ENCODE measurements at places on chromosomes 6 and 20. TPM values are rescaled to one million over a fixed set of nuclear protein-coding genes. Genes with fewer than 3 reads are reported as not detected.

DNA sequence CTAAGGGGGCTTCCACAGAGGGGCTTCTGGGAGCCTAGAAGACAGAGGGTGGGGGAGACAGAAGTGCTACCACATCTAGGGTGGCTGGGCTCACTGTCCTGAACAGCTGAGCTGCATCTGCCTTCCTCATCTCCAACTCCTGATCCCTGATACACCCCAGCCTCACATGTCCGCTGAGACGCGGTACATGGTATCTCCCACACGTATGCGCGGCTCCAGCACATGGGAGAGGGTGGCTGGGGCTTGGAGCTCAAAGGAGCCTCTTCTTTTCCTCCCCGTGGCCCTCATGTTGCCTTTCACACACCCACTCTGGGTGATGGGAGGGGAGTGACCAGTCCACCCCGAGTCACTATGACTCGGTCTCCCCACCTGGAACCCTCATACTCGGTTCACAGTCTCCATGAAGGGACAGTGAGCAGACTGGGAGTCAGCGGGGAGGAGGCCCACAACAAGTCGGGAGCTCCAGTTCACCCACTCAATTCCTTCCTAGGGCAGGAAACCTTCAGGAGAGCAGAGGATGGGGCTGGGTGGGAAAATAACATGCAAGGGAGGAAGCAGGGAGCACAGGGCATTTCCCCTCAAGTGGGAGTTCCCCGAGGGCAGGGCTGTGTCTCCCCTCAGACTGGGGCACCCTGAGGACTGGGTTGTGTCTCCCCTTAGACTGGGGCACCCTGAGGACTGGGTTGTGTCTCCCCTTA lies 61.7 kb downstream of the MRPL14 start:
- no peak for DNase-seq

DNA sequence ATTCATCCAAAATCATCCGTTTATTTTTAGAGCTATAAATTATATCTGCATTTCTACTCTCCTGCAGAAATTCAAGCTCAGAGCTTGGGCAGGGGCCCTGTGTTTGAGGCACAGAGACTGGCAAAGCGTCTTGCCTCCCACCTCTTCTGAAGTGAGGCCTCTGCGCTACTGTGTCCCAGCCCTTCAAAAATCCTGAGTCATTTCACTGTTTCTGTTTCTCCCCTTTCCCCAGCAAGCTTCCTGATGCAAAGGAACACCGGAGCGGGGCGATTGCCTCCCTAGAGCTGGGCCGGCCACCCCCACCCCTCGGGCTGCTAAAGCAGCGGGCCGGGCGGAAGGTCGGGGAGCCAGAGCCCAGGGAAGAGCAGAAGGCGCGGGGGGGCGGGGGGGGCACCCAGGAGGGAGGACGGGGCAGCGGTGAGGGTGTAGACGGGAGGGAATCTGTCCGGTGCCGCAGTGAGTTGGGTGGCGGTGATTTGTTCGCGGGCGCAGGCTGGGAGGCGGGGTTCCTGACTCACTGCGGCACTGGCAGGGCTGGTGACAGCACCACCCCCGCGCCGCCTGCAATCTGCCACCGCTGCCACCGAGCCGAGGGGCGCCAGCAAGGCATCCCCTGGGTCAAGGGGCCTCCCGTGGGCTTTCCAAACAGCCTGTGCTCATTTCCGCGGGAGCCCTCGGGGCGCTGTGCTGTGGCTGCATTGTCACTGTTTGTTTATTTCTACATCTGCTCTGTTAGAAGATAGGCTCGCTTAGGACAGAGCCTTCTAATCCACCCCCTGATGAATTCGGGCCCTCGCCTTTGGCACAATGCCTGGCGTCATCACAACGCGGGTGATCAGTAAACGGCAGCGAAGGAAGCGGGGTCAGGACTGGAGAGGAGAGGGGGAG lies 46.5 kb upstream of the SNAP25 start:
- peak; percentile 87 for DNase-seq

DNA sequence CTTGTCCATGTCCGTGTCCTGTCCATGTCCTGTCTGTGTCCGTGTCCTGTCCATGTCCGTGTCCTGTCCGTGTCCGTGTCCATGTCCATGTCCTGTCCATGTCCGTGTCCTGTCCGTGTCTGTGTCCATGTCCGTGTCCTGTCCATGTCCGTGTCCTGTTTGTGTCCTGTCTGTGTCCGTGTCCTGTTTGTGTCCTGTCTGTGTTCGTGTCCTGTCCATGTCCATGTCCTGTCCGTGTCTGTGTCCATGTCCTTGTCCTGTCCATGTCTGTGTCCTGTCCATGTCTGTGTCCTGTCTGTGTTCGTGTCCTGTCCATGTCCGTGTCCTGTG lies 55.0 kb upstream of the BHLHE23 start:
- DNase-seq: peak; percentile 13

DNA sequence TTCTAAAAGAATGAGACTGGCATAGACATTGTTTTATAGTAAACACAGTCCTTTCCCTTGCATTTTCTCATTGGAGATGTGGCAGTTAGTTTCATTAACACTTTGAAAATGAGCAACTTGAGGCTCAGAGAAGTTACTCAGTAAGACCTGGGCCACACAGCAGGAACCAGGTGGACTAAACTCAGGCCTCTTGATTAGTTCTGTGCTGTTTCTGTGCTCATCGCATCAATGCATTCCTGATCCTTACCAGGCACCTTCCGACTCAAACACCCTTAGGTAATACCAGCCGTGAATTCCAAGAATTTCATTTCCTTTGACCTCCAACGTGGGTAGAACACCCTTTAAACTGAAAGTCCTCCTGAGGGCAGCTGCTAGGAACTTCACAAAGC lies 362.8 kb downstream of the ESR1 start:
- no peak for DNase-seq

DNA sequence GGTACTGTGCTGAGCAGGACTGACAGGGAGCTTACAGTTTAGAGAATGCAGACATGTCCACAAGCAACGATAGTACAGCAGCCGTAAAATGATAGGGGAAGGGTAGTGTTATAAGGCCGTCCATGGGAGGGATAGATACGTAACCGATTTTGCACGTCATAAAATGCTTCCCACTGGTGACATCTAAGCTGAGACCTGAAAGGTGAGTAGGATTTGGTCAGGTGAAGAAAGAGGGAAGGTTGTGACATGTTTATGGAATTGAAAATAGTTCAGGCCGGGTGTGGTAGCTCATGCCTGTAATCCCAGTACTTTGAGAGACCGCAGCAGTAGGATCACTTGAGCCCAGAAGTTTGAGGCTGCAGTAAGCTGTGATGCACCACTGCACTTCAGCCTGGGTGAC lies 25.6 kb downstream of the SNX9 start:
- DNase-seq: no peak

GRCh38 chr20:3734111-3734843 lies 1.8 kb downstream of the HSPA12B start:
- DNase-seq: no peak

- DNase-seq: no peak
Observed at GRCh38 chr6:152355166-152355565, 282.0 kb downstream of the SYNE1 start.

DNA sequence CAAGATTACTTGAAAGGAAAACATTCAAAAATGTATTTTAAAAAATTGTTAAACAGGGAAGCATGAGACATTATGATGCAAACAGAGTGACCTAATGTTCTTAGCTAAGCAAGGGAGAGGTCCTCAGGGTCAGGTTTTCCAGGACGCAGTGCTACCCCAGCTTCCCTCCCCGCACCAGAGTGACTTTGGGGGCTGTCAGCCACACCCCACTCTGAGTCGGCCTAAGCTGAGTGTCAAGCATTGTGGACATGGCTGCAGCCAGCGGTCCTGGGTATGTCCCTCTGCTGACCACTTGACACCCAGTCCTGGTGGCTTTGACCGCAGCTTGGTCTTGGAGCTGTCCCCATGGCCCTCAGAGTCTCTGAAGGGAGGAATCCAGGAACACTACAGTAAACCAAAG lies 54.9 kb upstream of the CD93 start:
- DNase-seq: peak; percentile 51

DNA sequence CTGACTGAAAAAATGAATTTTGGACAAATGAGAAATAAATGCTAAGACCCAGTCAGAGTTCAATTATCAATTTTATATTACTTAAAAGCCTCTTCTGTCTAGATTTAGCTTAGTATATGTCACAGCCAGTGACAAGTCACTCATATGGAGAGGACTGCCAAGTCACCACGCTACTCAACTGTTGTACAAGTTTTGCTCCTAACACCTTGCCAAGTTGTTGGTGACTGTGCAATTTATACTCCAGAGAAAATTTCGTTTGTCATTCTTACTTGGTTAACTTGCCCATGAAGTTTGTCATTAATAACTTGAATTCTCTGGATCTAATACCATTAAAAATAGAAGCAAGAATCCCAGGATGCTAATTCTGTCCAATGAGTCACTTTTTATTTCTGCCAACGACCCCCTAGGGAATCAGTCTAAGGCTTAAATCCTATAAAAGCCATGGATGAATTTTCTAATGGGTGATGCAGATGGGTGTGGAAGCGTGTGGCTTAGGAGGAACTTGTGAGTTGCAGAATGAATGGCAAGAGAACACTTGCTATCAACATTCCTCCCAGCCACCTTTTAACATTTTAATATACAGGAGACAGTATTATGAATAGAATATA lies 30.4 kb upstream of the FBXO30 start:
- DNase-seq: no peak

GRCh38 chr6:87393026-87393622 lies 14.6 kb upstream of the CFAP206 start:
- DNase-seq: no peak

- DNase-seq: no peak
Observed at GRCh38 chr6:5082487-5083306, 2.4 kb upstream of the PPP1R3G start.

- DNase-seq: no peak
Observed at GRCh38 chr6:161696801-161697200, 422.9 kb upstream of the AGPAT4 start.

- no peak for DNase-seq
Observed at GRCh38 chr20:31630187-31630790, 7.4 kb upstream of the COX4I2 start.

DNA sequence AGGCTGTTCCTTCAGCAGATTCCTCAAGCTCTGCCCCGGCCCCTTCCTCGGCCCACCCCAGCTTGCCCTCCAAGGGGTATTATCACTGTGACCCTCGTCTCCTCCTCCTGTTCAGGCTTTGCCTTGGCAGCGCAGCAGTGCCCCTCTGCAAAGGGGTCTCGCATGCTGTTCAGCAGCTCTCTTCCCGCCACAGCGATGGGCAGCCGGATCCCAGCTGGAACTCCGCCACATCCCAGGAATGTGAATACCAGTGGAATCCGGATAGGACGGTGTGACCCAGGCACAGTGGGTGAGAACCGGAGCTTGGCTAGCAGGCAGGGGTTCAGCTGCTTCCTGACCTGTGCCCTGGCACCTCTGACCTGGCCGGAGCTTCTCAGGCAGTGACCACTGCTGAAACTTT lies 52.9 kb downstream of the RNASET2 start:
- DNase-seq: no peak

DNA sequence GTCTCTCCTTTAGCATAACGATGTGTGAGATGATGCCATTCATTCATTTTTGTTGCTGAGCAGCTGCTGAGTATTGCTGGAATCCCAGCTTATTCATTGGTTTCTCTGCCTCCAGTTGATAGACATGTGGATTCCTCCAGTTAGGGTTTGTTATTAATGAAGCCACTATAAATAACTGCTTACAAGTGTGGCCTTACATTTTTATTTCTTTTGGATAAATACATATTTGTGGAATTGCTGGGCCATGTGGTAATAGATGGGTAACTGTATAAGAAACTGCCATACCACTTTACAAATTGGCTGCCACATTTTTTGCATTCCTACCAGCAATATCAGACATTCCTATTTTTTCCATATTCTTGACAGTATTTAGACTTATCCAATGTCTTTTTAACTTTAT lies 2.6 kb upstream of the HLA-B start:
- DNase-seq: no peak

The CBLN4 gene
- total RNA-seq: 0.54 TPM

The FKBP1C gene
- 1.6 TPM for total RNA-seq

The PNPLA1 gene
- total RNA-seq: 0.23 TPM

The IBTK gene
- 33.5 TPM for total RNA-seq

The EBF4 gene
- 19.9 TPM for total RNA-seq

The CDK5RAP1 gene
- 23.9 TPM for total RNA-seq

The RBBP8NL gene
- total RNA-seq: not detected
